HuH-7.5 (cell line): ENCODE measurements at places on chromosomes 2 and 18.

GRCh38 chr2:114123925-114124324, 234.0 kb downstream of the ACTR3 start:
- DNase-seq = no peak

- no peak for DNase-seq
These were observed 41.8 kb downstream of the TCF7L1 start for GRCh38 chr2:85174943-85175342.

GRCh38 chr18:58955001-58955400, 90.3 kb downstream of the ZNF532 start:
- DNase-seq = no peak

DNA sequence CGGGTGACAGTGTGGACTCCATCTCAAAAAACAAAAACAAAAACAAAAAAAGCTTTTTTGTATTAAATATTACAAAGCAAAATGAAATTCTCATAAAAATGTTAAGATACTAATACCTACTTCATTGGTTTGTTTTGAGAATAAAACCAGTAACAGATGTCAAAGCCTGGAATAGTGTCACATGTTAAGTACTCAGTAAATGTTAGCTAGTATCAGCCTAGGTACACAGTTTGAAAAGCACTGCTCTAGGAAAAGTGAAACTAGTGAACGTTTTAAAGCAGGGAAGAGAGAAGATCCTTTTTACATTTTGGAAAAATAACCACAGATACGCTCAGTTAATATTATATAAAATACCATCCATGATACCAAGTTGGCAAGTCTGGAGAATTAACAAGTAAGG, 37.1 kb upstream of the ADAM17 start:
- no peak for DNase-seq

DNA sequence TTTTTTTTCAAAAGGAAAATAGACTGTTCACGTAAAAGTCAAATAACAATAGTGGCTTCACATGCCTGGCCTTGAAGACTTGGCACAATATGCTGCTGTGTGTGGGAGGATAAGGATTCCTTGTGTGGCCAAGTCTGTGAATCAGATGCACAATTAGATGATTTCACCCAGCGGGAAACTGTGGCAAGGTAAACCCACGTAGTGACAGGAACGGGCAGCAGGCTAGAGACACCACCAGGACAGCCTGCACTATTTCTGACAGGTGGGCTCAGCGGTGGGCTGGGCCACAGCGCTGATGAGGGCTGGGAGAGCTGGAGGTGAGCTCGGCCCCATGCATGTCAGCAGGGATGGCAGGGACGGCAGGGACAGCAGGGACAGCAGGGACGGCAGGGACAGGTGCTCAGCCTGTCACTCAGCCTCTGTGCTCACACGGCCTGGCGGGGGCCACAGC, 21.6 kb downstream of the SNORC start:
- no peak for DNase-seq

DNA sequence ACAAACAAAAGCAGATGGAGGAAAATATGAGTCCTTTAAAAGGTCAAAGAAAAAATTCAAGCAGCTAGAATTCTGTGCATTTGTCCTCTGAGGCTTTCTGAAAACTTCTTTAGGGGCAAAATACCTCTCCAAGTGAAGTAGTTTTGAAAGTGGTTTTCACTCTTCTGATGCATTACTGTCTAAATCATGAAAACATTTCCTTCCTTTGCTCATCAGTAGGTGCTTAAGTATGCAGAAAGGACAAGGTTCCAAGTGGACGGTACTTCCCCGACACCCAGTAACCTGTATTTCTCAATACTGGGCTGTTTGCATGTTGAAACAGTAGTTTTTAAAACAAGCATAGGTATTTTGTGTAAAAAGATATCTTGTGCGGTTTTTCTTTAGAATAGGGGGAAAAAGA, 189.1 kb upstream of the ERBB4 start:
- no peak for DNase-seq
